Esophagus muscularis mucosa (tissue), 4 donors: ENCODE measurements at places on chromosomes 7 and 10. TPM values are rescaled to one million over a fixed set of nuclear protein-coding genes. Genes with fewer than 3 reads are reported as not detected.

DNA sequence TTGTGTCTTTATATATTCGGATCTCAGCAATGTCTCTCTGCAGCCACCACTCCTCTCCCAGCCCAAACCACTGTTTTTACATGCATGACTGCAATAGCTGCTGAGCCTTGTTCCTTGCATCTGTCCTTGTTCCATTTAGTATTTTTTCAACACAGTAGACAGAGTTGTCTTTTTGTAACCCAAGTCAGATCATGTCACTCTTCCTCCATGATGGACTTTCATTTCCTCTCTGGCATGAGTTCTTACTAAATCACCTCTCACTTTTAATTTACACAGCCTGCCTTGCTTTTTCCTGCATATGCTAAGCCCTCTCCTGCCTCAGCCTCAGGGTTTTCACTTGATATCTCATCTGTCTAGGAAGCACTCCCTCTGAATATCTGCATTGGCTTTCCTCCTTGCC is 353.2 kb downstream of the HGF start:
- no peaks in the 10 kb centered on the region for H3K4me1 ChIP-seq
- no peak overlapping the region for H3K4me3 ChIP-seq
- H3K36me3 ChIP-seq, result no peaks in the 10 kb centered on the region
- DNase-seq, result no peak

DNA sequence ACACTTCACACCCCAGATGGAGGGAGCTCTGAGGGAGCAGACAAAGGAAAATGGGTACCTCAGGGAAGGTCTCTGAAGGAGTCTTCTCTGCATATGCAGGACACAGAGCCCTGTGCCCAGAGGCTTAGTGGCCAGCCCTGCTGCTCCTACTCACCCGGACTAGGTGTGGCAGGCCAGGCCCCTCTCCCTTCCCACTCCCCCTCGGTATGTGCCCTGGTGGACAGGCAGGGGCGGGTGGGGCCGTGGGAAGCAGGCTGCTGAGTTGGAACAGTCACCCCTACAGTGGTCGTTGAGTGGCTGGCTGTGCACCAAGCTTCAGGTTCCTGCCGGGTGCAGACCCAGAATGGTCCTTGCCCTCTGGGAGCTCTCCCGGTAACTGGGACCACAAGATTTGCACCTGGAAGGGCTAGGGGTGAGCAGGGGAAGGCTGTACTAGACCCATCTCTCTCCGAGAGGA is 68.6 kb downstream of the ZMIZ1 start:
- H3K27me3 ChIP-seq, result no peaks in the 10 kb centered on the region
- peak overlapping the region; percentile 83 for H3K27ac ChIP-seq
- H3K36me3 ChIP-seq, result peaks cover 18% of the 10 kb centered on the region
- peaks cover 99% of the 10 kb centered on the region for H3K4me1 ChIP-seq
- DNase-seq, result no peak

DNA sequence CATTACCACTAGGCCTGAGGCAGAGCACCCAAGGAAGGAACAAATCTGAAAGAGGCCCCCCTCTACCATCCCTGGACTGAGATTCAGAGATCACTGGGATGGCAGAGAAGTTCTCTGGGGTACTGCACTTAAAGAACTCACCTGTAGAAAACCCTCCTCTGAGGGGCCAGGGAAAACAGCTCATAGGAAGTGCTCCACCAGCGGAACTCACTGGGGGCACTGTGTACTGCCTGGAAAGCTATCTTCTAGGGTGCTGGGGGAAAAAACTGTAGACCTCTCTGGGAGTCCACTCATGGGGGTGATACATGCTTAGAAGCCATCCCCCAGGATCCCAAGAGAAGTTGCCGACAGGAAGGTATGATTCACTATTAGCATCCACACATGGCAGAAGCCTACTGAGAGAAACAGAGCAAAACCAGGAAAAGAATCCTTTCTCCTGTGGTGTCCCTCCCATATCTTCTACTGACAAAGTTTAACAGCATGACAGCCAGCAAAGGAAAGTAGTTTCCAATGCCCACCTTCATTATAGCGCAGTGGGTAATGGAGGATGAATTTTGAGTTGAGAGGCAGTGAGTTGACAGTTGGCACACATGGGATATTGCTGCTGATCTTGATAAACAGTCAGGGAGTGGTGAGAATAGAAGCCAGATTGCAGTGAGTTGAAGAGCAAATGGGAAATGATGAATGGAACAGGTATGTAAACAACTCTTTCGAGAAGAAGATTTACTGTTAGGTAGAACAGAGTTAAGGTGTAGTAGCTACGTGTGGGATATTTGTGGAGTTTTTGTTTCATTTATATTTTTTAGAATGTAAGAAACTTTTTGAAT is 20.9 kb downstream of the ANKIB1 start:
- H3K4me1 ChIP-seq, result peaks cover 4% of the 10 kb centered on the region
- H3K4me3 ChIP-seq, result no peak overlapping the region
- no peaks in the 10 kb centered on the region for H3K27me3 ChIP-seq
- no peak for DNase-seq

GRCh38 chr10:124600051-124600880 is 138.6 kb downstream of the LHPP start:
- no peak overlapping the region for H3K4me3 ChIP-seq
- no peaks in the 10 kb centered on the region for H3K4me1 ChIP-seq
- no peak for DNase-seq
- H3K27me3 ChIP-seq, result no peaks in the 10 kb centered on the region
- H3K36me3 ChIP-seq, result no peaks in the 10 kb centered on the region
- no peak overlapping the region for H3K27ac ChIP-seq

DNA sequence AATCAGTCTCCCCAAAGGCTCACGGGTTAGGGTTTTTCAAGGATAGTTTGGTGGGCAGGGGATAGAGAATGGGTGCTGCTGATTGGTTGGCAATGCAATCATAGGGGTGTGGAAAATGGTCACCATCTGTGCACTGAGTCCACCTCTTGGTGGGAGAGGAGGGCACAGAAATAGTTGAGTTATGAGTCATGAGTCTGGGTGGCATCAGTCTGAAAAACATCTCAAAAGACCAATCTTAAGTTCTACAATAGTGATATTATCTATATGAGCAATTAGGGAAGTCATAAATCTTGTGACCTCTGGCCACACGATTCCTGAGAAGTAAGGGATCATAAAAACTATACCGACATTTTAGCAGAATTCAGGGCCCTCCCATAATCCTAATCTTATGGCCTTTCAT is 62.7 kb downstream of the LGI1 start:
- no peak overlapping the region for H3K4me3 ChIP-seq
- H3K4me1 ChIP-seq, result peaks cover 11% of the 10 kb centered on the region
- no peak overlapping the region for H3K27ac ChIP-seq
- H3K36me3 ChIP-seq, result no peaks in the 10 kb centered on the region

- H3K27me3 ChIP-seq, result no peaks in the 10 kb centered on the region
- H3K27ac ChIP-seq, result no peak overlapping the region
- H3K4me3 ChIP-seq, result no peak overlapping the region
- H3K4me1 ChIP-seq, result no peaks in the 10 kb centered on the region
- H3K36me3 ChIP-seq, result no peaks in the 10 kb centered on the region
- DNase-seq, result no peak
Observed at GRCh38 chr7:85554236-85555178, 367.7 kb upstream of the SEMA3D start.

DNA sequence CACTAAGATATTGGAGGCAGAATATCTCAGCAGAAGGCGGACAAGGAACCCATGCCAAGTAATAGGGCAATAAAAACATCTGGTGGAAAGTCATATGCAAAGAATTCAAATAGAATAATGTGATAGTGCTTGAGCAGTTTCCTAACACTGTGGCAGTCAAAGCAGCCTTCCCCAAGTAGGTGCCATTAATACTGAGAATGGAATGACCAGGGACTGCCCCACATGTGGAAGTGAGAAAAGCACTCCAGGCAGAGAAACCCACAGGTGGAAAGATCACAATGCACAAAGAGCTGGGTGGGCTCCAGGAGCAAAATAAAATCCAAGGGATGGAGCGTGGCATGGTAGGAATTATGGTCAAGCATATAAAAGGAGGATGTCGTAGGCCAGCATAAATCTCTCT is 64.4 kb upstream of the NME8 start:
- no peak for DNase-seq
- no peak overlapping the region for H3K4me3 ChIP-seq

DNA sequence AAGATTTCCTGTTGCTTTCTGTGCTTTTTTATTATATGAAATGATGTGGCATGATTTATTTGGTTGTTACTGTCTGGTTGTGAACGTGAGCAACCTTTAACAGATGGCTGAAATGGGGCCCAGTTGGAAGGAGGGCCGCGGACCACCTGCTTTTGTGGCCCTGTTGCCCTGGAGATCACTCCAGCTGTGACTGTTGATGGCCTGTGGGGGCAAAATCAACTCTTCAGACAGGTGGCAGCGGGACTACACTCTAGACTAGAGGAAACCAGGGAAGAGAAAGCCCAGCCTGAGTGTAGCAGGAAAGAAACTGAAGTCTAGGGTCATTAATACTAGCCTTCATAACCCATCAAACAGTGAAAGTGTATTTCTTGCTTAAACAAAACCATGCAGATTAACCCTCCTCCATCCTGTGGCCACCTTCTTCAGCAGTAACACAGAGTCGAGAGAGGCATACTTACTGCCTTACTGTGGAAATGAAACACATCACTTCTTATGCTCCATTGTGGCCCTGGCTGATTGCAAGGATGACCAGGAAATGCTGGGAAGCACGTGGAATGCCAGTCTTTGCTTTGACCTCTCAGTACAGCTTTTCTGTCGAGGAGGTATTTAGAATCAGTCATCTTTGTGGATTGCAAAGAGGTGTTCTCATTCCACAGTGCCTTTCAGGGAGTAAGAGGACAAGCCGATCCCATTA is 80.5 kb downstream of the CCNY start:
- no peaks in the 10 kb centered on the region for H3K27me3 ChIP-seq
- H3K36me3 ChIP-seq, result no peaks in the 10 kb centered on the region
- no peak overlapping the region for H3K4me3 ChIP-seq
- no peak for DNase-seq

GRCh38 chr10:100970914-100971811 is 1.9 kb downstream of the SEMA4G start:
- peaks cover 19% of the 10 kb centered on the region for H3K4me1 ChIP-seq
- H3K27me3 ChIP-seq, result peaks cover 5% of the 10 kb centered on the region
- H3K4me3 ChIP-seq, result no peak overlapping the region
- no peak for DNase-seq
- no peak overlapping the region for H3K27ac ChIP-seq
- peaks cover 6% of the 10 kb centered on the region for H3K36me3 ChIP-seq

DNA sequence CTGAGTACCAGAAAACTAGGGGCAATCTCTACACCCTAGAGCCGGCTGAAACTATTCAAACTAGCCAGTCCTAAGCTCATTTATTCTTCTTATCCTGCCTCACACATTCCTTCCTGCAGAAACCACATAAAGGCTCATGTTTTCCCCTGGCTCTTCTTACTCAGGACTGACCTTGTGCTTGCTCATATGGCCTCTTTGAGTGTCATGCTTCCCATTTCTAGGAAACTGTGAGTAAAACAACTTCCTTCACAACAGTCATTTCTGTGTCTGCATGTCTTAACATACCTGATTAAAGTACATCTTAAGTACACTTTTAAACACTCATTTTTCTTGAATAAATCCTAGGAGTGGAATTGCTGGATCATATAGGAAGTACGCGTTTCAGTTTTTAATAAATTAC is 52.3 kb upstream of the KIAA1217 start:
- H3K4me1 ChIP-seq, result no peaks in the 10 kb centered on the region
- H3K27ac ChIP-seq, result no peak overlapping the region
- H3K27me3 ChIP-seq, result no peaks in the 10 kb centered on the region

- no peaks in the 10 kb centered on the region for H3K27me3 ChIP-seq
- H3K36me3 ChIP-seq, result no peaks in the 10 kb centered on the region
- DNase-seq, result no peak
- H3K4me3 ChIP-seq, result no peak overlapping the region
- peaks cover 12% of the 10 kb centered on the region for H3K4me1 ChIP-seq
- H3K27ac ChIP-seq, result no peak overlapping the region
Observed at GRCh38 chr7:70458745-70459144, 673.2 kb upstream of the GALNT17 start.

GRCh38 chr10:11407939-11408338 is 203.5 kb downstream of the USP6NL start:
- no peaks in the 10 kb centered on the region for H3K36me3 ChIP-seq
- no peak for DNase-seq
- no peak overlapping the region for H3K4me3 ChIP-seq
- no peak overlapping the region for H3K27ac ChIP-seq

DNA sequence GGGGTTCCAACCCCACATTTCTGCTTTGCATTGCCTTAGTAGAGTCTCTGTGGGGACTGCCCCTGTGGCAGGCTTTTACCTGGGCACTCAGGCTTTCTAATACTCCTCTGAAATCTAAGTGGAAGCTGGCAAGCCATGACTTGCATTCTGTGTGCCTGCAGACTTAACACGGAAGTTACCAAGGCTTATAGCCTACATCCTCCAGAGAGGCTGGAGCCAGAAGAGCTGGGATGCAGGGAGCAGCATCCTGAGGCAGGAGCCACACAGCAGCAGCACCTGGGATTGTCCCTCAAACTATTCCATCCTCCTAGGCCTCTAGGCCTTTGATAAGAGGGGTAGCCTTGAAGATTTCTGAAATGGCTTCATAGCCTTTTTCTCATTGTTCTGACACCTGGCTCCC is 22.1 kb upstream of the ABCC2 start:
- peaks cover 24% of the 10 kb centered on the region for H3K36me3 ChIP-seq
- no peaks in the 10 kb centered on the region for H3K27me3 ChIP-seq
- H3K4me1 ChIP-seq, result no peaks in the 10 kb centered on the region
- no peak overlapping the region for H3K4me3 ChIP-seq
- no peak for DNase-seq

DNA sequence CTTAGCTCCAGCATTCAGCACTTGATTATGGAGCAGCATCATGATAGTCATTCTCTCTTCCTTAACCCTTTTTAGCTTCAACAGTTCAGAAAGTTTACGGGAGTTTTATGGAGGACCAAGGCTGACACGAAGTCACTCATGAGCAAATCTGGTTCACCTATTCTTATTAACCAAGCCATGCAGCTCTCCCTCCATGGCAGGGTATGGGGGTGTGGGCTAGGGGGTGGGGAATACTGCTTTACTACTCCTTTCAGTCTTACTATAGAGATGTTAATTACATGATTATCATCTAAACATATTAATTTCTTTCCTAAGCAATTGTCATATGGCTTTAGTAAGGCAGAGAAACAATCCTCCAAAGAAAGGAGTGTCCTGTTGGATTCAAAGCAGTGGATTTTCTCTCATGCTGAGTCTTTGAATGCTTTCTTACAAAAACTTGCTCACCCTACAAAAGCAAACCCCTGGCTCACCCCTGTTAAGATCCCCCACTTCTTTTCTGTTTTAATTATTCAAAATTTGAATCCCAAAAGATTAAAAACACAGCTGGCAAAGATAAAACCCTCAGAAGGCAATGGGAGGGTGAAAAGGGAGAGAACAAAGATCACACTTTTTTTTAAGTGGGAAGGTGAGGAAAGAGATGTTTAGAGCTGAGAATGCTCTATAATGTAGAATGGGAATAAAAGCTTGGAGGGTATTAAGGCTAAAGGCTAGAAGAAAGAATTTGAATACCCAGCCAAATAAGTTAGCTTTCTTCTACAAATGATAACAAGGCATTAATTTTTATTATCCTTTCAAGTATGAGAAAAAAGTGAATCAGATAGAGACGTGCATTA is 46.4 kb upstream of the SEMA3E start:
- H3K27ac ChIP-seq, result no peak overlapping the region
- no peak overlapping the region for H3K4me3 ChIP-seq
- no peaks in the 10 kb centered on the region for H3K27me3 ChIP-seq

Gene VPS37D
- total RNA-seq, result 7.1 TPM

Gene DYNC1I1
- total RNA-seq, result 11.0 TPM

Gene SORCS3
- total RNA-seq, result 0.26 TPM
